NCI-H2029 treated with DMSO at 0.1 percent for 48 hours (cell line): ENCODE measurements at places on chromosomes 12 and 14.

GRCh38 chr12:27497446-27497845 lies 26.6 kb upstream of the PPFIBP1 start:
- DNase-seq = no peak

- DNase-seq = no peak
These were observed 245.7 kb downstream of the CEP128 start for GRCh38 chr14:80695869-80696268.

DNA sequence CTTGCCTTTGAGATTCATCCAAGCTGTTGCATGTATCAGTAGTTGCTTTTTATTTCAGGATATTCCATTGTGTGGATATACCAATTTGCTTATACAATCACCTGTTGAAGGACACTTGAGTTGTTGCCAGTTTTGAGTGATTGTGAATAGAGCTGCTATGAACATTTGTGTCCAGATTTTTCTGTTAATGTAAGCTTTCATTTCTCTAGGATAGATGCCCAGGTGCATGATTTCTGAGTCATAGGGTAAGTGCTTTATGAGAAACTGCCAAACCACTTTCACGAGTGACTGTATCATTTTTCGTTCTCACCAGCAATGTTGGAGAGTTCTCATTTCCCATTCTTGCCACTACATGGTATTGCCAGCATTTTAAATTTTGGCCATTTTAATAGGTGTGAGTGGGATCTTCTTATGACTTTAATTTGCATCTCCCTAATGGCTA lies 434.6 kb upstream of the RGS6 start:
- DNase-seq = peak; percentile 63

DNA sequence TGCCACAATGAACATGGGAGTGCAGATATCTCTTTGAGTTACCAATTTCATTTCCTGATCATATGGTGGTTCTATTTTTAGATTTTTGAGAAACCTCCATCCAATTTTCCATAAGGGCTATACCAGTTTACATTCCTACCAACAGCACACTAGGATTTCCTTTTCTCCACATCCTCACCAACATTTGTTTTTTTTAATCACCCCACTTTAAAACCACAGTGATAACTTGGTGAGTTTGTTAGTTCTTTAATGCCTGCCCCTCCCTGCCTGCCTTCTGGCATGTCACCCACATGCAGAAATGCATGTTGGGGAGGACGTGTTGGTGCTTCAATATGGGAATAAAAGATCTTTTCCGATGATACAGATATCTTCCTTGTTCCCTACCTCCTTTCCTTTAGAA lies 167.9 kb downstream of the CAND1 start:
- no peak for DNase-seq

- no peak for DNase-seq
These were observed 18.0 kb downstream of the ZFYVE21 start for GRCh38 chr14:103733651-103734050.

GRCh38 chr14:47471075-47471474 lies 204.3 kb downstream of the MDGA2 start:
- DNase-seq = no peak

DNA sequence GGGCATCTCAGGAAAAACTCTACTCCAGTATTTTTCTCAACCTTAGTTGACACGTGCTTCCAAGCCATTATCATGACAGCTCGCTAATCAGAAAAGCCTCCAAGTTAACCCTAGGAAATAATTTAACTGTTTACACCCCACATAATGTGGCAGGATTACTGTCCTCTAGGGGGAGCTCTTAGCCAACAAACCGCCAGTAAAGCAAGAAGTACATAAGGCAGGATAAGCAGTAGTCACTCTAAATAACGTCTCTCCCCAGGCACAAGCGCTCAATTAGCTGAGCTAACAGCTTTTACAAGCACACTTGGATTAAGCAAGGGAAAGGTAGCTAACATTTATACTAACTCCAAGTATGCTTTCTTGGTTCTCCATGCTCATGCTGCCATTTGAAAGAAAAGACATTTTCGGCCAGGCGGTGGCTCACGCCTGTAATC lies 22.8 kb downstream of the APOBEC1 start:
- DNase-seq = no peak

- no peak for DNase-seq
These were observed 618 bp downstream of the GNPNAT1 start for GRCh38 chr14:52790756-52791222.

DNA sequence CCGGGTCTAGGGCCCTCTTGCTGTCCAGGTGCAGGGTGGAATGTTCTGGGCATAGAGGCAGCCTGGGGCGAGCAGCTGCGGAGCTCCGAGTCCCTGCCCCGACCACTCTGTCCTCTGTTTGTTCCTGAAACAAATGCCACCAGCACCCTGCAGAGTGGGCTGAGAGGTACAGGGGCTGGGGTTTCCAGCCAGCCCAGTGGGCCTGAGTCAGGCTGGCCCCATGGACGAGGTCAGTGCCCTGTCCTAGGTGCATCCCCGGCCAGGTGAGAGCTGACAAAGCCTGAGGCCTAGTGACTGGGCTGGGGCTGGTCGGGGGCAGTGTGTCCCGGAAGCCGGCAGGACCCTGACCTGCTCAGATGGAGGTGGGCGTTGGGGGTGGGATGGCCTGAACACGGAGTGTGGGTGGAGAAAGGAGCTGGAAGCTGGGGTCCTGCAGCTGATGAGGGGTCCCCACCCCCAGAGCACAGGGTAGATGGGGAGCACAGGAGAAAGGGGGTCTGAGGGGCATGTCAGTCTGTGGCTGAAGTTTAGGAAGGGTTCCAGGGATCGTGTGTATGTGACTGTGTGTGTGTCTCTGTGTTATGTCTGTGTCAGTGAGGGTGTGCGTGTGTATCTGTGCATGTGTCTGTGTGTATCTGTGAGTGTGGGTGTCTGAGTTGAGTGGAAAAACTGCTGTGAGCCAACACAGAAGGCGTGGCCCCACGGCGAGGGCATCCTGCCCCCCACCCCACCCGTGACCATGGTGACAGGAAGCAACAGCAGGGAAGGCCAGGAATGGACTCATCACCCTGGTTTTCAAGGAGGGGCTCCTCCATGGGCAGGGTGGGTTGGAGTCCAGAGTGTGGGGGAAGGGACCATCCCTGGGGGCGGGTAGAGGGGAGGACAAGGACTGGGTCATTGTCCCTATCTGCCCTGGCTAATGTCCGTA lies 2.4 kb upstream of the CRIP1 start:
- DNase-seq = no peak

- no peak for DNase-seq
These were observed 133.5 kb downstream of the CPNE8 start for GRCh38 chr12:38771871-38772270.

- DNase-seq = no peak
These were observed 223.2 kb downstream of the KTN1 start for GRCh38 chr14:55802986-55803872.

DNA sequence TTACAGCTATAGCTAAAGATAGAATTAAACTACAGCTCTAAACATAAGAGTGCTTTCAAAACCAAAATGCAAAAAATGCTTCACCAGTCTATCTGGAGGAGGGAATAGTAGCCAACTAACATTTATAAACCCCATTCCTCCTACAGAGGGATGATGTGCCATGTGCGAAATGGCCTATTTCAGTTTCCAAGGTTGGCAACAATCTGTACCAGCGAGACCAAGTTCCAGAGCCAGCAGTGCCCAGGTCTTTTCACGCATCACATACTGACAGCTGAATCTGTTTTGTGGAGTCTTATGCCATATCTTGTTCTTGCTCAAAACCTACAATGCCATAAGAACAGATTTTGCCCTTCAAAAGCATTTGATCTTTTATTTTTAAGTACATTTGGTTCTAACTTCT lies 24.5 kb downstream of the NELL2 start:
- DNase-seq = no peak

DNA sequence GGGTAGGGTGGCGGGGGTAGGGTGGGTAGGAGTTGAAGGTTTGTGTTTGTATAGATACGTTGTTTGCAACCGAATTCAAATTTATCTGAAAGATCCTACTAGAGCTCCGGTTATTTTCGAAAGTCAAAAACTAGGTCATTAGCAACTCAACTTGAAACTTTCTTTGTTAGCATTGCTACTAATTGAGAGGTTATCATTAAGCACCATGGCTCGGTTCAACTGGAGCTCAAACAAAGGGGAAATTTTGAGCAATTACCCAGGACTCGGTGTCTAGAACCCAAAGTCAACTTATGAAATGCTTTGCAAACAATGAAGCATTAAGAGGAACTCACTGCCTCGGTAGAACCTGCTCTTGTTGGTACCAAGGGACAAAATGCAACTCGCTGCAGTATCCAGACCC lies 207.7 kb downstream of the BCAT1 start:
- DNase-seq = no peak

GRCh38 chr12:68414988-68415387 lies 82.8 kb upstream of the MDM1 start:
- DNase-seq = no peak
